ENCODE measurements at places on chromosomes 5 and 9.

DNA sequence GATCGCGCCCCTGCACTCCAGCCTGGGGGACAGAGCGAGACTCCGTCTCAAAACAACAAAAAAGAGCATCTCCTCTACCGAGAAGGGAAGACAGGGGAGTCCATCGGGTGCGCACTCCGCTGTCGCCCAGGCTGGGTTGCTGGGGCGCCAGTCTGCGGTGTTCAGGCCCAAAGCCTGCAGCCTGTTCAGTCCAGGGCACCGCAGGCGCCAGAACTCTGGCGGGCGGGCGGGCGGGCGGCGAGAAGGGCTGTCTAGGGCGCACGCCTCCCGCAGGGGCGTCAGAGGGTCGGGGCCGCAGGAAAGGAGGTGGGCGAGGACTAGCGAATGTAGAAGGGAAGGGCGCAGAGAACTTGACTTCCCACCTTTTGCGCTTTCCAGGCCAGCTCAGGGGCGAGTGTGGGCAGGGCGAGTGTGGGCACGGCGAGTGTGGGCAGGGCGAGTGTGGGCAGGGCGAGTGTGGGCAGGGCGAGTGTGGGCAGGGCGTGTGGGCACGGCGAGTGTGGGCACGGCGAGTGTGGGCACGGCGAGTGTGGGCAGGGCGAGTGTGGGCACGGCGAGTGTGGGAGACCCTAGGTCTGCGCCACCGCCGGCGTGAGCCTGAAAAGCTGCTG lies 10.5 kb downstream of the PROP1 start:
- no peak for DNase-seq

- no peak for DNase-seq
Measured at GRCh38 chr9:124198331-124198730, 59.4 kb upstream of the NEK6 start.

GRCh38 chr9:109192732-109193361 lies 25.8 kb upstream of the FRRS1L start:
- peak; percentile 63 for DNase-seq

DNA sequence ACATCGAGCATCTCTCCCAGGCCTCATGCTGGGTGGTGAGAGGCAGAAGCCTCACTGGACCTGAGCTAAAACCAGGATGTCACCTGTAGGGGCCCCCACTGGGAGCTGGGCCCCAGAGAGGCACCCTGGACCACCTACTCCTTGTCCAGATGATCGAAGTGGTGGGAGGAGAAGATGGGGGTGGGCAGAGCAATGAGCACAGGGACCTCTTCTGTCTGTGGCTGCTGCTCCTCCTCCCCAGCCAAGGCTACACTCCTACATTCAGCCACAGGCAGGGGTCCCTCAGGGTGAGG lies 227.5 kb downstream of the CACNA1B start:
- DNase-seq = no peak

DNA sequence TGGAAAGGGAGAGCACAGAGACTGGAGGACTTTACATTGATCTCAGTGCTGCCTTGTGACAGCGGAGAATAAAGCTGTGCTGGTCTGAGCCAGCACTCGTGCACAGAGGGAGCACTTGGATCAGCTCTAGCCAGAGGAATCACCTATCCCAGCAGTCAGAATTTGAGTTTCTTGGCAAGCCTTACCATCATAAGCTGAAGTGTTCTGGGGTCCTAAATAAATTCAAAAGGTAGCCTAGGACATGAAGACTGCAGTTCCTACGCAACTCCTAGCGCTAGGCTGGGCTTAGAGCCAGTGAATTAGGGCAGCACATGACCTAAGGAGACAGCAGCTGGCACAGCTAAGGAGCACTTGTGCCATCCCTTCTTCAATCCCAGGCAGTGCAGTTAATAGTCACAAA lies 119.5 kb downstream of the HMHB1 start:
- peak; percentile 70 for DNase-seq

GRCh38 chr9:4933861-4934260 lies 51.2 kb upstream of the JAK2 start:
- no peak for DNase-seq

DNA sequence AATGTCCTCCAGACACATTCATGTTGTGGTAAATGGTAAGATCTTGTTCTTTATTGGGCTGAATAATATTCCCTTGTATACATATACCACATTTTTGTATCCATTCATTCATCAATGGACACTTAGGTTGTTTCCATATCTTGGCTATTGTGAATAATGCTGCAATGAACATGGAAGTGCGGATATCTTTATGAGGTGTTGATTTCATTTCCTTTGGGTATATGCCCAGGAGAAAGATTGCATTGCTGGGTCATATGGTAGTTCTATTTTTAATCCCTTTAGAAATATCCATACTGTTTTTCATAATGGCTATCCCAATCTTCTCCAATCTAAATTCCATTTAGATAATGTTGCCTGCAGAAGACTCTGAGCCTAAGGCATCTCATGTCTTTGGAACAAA lies 78.0 kb upstream of the TNC start:
- DNase-seq = no peak

- peak; percentile 60 for DNase-seq
Measured at GRCh38 chr5:140317859-140318258, 15.0 kb upstream of the PFDN1 start.

- no peak for DNase-seq
Measured at GRCh38 chr9:134342746-134343115, 16.5 kb downstream of the RXRA start.
